ENCODE measurements at places on chromosomes 5 and 9. TPM values are rescaled to one million over a fixed set of nuclear protein-coding genes. Genes with fewer than 3 reads are reported as not detected.

DNA sequence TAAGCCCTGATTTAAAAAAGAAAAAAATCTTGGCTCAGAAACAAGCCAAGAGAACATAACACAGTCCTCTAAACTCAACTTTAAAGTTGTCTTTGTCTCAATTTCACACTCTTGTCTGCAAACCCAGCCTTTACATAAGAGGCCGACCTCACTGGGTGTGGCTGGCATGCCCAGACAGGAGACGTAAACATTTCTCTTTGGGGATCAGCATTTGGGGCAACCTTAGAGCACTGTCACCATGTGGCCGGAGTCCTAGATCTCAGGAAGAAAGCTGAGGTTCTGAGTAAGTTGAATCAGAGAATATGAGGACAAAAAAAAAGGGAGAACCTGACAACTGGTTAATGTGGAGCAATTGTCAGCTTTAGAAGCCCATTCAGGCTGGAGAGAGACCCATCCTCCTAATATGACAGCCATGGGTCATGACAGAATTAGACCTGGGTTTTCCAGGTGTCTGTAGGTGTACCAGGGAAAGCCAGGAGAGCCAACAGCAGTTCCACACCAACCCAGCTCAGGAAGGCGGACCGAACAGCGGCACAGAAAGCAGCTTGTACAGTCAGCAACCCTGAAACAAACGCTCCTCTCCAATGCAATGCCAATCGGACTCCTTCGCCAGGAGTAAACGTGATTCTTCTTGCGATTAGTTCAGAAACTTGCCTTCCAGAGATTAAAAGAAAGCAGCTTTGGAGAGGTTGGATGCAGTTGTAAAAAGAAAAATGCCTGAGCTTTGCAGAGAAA, 97.9 kb upstream of the MAP3K1 start:
- DNase-seq: no peak

- DNase-seq: no peak
Measured at GRCh38 chr5:138968601-138969000, 93.5 kb upstream of the LRRTM2 start.

Gene CEP120
- total RNA-seq: 13.9 TPM

GRCh38 chr5:36880761-36881160, 4.2 kb downstream of the NIPBL start:
- no peak for DNase-seq

DNA sequence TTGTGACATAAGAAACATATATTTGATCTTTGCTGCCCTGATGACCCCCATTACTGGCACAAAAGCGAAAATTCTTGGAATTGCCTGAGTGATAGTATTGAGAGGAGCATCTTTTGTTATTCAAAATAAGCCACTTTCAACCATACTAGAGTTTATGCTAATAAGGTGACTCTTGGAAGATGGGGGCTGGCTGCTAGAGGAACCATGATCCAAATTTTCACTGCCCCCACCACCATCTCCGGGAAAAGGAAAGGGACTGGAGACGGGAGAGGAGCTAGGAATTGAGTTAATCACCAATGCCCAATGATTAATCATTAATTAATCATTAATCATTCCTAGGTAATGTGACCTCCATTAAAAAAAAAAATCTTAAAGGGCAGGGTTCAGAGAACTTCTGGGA, 25.6 kb downstream of the FBXW11 start:
- no peak for DNase-seq

GRCh38 chr5:65149827-65150226, 331.9 kb downstream of the ADAMTS6 start:
- no peak for DNase-seq

DNA sequence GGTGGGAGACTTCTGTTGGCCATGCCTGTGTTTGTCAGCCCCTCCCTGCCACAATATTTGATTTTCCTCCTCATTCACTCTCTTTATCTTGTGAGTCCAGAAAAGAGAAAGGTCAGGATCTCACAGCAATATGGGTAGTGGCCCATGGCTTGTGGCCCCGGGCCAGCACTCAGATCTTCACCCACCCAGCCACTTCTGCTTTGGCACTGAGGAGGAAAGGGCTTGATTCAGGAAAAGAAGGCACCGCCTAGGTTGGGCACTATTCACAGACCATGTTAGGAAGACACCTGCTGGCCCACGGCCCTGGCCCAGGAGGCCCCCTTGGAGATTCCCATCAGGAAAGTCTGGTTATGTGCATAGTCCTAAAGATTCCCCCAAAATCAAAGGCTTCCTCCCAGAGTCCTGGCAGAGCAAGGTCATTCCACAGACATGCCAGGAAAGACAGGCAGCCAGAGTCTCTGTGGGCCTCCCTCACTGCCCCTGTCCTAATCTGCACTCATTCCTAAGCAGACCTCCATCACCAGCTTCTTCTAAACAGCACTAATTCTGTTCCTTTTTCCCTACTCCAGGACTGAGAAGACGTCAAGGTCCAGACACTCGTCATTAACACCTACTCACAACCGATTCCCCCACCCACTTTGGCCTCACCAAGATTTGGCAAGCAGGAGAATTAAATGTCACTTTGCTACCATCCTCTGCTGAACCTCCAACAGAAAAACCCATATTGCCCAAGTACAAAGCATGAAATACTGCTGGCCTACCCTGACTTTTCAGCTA, 179.3 kb downstream of the DEPDC1B start:
- DNase-seq: no peak

DNA sequence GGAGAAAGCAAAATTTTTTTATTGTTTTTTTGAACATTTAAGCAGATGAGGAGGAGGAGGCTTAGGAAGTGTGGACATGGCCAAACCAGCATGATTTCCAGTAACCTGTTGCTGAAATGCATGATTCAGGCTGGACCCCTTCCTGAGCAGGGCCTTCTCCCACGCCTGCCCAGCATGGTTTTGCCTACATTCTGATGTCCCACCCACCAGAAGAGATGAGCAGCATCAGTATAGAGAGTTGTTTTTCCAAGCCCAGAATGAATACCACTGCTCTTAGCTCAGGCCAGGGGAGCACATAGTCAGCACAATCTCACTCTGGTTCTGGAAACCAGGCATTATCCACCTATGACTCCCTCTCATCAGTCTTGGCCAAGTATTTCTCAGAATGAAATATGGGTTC, 90.1 kb downstream of the PAPPA start:
- DNase-seq: no peak

GRCh38 chr5:148125641-148126040, 42.7 kb upstream of the SPINK14 start:
- DNase-seq: peak; percentile 26

GRCh38 chr9:119844431-119844830, 475.2 kb upstream of the BRINP1 start:
- no peak for DNase-seq

Gene PCDHB9
- total RNA-seq: not detected

DNA sequence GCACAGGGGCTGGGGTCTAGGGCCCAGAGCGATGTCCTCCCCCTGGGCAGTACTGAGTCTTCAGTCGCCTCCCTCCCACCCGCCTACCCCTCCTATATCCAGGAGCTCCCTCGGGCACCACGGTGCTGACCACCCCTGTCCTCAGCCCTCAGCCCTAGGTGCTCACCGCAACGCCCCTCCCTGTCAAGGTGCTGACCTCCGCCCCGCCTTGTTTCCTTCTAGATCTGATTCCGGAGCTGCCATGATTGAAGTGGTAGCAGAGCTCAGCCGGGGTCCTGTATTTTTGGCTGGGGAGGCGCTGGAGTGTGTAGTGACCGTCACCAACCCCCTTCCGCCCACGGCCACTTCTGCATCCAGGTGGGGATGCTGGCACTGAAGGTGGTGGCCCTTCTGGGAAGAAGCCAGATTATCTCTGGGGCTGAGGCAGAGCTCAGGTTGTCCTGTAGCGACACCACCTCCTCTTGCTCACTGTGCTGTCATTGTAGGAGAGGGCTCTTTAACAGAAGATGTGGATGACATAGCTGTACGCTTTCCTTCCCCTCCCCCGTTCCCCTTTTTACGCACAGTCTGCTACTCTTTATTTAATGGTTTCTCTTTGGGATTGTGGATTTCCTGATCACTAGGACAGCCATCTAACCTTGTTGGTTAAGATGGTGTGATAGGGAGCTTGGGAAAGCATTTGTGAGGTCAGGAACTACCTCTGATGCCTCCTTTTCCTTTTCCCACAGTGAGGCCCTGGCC, 598 bp downstream of the RGP1 start:
- peak; percentile 41 for DNase-seq

Gene FAXDC2
- total RNA-seq: 9.6 TPM

Gene ACO1
- total RNA-seq: 35.2 TPM

Gene GFI1B
- total RNA-seq: not detected

Gene SLC23A1
- not detected for total RNA-seq

DNA sequence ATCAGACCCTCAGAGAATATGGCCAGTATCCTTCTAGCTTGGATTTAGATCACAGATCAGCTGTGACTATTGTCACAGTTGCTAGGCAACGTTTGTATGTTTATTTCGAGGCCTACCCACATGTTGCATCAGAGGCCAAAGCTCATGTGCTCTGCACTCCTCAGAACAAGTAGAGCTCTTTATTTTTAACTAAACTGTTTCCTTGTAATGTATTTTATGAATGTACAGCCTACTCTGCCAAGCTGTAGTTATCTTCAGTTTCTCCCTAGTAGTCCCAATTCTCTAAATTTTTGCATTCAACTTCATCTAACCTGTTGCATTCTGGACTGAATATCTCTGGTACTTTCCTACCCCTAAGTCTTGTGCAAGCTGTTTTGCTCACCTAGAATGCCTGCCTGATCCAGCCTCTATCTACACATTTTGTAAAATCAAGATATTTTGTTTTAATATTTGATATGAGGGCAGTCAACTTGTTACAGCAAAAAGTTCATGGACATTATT, 52.8 kb downstream of the CAST start:
- DNase-seq: no peak

Gene SMIM33
- total RNA-seq: not detected

- DNase-seq: no peak
Measured at GRCh38 chr9:24090566-24090965, 264.5 kb upstream of the ELAVL2 start.

DNA sequence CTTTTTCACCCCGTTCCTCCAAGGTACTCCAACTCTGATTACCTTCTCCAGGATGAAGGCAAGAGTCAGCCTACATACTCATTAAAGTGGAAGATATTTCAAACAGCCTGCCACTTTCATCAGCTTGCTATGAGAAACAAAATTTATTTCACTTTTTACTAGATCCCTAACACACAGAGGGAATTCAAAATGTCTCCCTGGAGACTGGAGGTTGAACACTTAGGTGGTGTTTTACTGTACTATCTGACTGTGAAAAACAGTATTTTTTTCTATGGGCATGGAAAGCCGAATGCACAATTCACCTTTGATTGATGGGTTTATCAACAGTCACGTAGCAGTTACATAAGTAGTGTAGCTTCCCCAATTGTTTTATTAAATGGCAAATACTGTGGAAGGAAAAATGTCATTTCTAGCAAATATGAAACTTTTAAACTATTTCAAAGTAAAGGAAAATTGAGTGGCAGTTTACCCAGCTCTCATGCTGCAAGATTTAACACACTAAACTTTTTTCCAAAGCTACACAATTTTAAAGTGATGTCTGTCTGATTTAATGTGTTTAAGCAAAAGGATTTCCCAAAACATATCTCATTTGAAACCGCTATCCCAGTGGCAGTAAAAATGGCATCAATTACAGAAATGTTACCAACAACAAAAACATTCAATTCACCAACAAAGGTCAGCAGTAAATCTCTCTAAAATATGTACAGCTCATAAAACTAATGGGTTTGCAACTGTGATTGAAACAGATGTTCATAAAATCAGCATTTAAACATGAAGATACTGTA, 125.0 kb upstream of the TLE4 start:
- DNase-seq: no peak

DNA sequence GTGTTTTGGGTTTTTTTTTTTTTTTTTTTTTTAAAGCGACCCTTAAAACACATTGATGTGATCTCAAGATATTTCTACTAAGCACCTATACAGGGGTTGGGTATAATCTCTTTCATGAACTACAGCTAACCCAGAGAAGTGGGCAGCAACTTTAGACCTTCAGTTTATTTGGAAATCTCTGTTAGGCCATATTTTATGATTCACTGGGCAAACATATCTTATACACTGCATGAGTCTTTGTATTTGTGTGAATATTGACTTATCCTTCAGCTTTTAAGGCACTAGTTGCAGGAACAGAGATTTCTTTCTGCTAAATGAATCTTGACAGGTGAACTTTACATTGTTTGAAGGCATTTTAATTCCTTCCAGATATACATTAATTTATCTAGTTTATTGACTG, 194.4 kb downstream of the ARRDC3 start:
- DNase-seq: no peak

Gene EIF4E1B
- total RNA-seq: 0.33 TPM

- DNase-seq: no peak
Measured at GRCh38 chr9:99478469-99479027, 256.5 kb downstream of the SEC61B start.

DNA sequence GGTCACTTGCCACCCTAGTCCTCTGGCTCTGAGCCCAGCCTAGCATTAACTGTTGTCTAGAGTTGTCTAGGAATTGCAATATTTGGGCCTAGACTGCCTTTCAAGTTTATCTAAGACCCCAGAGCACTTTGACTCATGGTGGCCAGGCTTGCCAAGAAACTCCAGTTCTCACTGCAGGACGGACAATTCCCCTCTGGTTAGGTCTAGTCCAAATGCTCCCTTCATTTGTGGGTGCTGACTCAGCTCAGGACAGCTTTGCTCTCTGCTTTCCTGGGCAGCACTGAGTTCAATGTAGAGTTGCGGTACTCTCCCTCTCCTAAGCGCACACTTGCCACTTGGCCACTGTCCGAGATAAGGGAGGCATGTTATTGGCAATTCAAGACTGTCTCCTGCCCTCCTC, 619.4 kb downstream of the TLE1 start:
- DNase-seq: no peak

Gene TRIM7
- total RNA-seq: 0.07 TPM

Gene AFAP1L1
- 2.2 TPM for total RNA-seq

GRCh38 chr5:176578391-176578808, 29.3 kb downstream of the CDHR2 start:
- DNase-seq: peak; percentile 95

DNA sequence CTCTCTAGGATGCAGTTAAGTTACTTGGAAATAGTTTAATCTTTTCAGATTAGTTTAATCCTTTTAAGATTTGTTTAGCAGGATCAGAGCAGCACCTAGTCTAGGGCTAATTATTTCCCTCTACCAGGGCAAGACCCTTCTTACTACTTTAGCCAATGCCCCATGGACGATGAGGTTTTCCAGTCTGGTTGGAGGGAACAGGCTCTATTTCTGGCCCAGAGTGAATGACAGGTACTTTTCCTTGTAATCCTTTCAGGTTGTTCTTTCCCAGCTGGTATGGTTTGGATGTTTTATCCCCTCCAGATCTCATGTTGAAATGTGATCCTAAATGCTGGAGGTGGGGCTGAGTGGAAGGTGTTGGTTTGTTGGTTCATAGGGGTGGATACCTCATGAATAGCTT, 27.2 kb downstream of the PTTG1 start:
- no peak for DNase-seq

Gene C5
- 1.0 TPM for total RNA-seq

All from H7 (cell line).